Muscle of arm (tissue), 14 donors: ENCODE measurements at places on chromosomes 4 and X.

DNA sequence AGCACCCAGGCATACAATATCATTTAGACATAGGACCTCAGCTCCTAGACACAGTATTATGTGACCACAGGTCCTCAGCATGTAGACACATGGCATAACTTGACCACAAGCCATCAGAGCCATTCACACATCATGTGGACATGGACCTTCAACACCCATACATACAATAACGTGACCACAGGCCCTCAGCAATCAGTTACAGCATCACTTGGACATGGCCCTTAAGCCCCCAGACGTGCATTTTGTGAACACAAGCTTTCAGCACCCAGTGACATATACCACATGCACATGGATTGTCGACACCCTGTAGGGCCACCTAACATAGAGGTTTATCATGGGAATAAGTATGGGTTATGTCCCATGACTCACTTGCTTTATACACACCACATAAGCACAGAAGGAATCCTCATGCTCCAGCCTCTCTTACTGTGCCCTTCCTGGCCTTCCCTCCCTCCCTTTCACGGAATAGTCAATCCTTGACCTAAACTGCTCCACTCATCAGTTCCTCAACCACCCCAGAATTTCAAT lies 1.9 kb downstream of the TSPYL2 start:
- DNase-seq: no peak

DNA sequence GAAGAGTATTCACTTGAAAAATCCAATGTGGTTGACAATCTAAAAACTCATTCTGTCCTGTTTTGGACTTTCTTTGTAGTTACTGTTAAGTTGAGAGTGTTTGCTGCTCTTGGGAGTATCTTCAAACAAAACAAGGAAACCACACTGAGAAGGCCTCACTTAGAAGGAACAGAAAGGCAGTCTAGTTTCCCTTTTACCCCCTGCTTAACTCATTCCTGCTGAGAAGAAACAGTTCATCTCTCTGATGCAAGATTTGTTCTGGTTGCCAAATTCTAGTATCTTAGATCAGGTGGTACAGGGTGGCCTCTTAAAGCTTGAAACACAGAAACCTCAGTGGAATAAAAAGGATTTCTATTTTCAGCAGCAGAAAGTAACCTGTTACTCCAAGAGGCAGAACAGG lies 41.4 kb downstream of the GUCY2F start:
- no peak for DNase-seq

DNA sequence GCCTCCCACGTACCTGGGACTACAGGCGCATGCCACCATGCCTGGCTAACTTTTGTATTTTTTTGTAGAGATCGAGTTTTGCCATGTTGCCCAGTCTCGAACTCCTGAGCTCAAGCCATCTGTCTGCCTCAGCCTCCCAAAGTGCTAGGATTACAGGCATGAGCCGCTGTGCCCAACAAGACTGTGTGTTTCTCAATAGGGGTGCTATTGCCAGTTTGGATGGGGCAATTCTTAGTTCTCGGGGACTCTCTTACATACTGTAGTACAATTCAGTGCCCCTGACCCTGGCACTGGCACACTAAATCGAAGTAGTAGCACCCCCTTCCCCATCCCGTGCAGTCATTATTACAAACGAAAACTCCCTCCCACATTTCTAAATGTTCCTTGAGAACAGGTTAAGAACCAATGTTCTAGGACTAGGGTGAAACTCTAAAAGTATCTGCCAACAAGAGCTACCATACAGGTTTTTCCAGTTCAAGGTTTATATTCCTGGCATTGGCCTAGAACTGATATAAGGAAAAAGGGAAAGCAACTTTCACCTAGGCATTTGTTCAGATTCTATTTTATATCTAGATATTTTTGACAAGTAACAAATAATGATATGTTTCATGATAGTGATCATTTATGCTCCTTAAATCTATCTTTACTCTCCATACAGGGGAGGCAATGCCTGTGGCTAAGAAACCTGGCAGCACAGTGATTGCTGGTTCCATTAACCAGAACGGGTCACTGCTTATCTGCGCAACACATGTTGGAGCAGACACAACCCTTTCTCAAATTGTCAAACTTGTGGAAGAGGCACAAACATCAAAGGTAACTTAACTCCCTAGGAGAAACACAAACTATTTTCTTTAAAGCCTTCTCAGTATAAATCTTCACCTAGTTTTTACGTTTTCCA lies 50.4 kb upstream of the PGAM4 start:
- no peak for DNase-seq

- peak; percentile 65 for DNase-seq
These were observed 41.8 kb downstream of the FNIP2 start for GRCh38 chr4:158810487-158811215.

- no peak for DNase-seq
These were observed 55.2 kb downstream of the MGST2 start for GRCh38 chr4:139720806-139721205.

- no peak for DNase-seq
These were observed 33.3 kb upstream of the GPC4 start for GRCh38 chrX:133448512-133449076.

DNA sequence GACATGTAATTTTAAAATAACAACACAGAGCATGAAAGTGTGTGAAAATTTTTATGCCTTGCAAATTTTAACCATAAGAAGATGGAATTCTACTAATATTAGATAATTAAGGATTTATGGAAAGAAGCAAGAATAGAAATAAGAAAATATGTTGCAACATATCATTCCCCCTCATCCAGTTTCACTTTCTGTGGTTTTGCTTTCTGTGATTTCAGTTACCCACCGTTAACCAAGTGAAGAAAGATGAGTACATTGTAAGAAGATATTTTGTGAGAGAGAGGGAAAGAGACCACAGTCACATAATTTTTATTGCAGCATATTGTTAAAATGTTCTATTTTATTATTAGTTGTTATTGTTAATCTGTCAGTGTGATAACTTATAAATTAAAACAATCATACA lies 77.9 kb downstream of the ADAM29 start:
- no peak for DNase-seq

- DNase-seq: no peak
These were observed 128.7 kb downstream of the DCLK2 start for GRCh38 chr4:150206954-150207353.

DNA sequence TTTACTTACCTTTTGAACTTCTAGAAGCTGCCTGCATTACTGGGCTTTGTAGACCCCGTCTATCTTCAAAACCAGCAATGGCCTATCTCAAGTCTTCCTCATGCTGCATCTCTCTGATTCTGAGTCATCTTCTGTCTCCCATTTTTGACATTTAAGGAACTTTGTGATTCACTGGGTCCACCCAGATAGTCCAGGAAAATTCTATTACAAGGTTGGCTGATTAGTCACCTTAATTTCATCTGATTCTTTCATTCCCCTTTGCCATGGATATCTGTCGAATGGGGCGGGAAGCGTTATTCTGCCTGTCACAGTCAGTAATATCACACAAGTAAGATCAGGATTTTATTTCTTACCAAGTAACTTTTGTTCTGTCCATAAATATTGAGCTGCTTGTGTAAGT lies 618.0 kb downstream of the CCSER1 start:
- no peak for DNase-seq

DNA sequence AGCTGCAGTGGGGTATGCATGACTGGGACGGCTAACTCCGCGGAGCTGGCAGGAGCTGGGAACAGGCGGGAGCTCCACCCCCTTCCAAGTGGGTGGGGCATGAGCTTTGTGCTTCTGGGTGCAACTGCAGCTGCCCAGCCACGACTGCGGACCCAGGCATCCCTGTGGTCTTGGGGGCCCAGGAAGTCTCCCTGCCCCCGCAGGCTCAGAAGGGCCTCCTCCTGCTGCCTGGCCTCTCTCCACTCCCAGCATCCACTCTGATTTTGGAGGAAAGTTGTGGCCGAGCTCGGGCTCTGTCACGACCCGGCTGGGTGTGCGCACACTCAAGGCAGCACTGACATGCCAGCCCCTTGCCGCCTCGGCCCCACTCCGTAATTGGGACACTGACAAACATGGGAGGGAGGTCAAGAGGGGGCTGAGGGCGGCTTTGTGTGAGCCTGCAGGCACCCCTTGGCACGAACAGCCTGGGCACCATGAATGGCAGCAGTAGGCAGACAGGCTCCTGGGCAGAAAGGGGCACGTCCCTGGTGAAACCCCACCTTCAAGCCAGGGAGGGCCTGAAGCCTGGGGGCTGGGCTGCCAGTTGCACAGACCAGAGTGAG lies 822.6 kb downstream of the GLUD2 start:
- DNase-seq: no peak

GRCh38 chrX:37378404-37378803 lies 29.2 kb downstream of the PRRG1 start:
- no peak for DNase-seq

GRCh38 chr4:2723751-2724150 lies 32.4 kb downstream of the TNIP2 start:
- DNase-seq: no peak

DNA sequence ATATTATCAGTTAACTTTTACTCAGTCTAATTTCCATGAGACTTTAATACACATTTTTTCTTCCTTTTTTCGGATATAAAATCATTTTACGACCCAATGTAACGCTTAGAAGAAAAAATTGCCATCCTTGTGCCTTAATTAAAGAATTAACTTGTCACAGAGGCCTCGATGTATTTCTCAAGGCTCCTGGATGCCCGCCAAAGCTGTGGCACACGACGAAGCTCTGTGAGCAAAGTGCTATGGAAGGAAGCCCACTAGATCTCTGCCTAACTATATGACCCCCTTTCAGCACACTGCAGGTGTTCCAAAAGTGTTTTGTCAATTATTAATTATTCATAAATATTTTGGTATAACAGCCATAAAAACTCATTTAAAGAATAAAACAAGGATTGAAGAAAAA lies 54.4 kb downstream of the TAPT1 start:
- no peak for DNase-seq

- no peak for DNase-seq
These were observed 27.4 kb downstream of the CCNQ start for GRCh38 chrX:153571534-153571908.

DNA sequence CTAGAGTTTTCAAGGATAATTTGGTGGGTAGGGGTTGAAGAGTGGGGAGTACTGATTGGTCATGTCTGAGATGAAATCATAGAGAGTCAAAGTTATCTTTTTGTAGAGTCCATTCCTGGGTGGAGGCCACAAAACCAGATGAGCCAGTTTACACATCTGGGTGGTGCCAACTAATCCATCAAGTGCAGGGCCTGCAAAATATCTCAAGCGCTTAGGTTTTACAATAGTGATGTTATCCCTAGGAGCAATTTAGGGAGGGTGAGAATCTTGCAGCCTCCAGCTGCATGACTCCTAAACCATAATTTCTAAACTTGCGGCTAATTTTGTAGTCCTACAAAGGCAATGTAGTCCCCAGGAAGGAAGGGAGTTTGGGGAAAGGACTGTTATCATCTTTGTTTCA lies 988.3 kb upstream of the LCORL start:
- DNase-seq: no peak

DNA sequence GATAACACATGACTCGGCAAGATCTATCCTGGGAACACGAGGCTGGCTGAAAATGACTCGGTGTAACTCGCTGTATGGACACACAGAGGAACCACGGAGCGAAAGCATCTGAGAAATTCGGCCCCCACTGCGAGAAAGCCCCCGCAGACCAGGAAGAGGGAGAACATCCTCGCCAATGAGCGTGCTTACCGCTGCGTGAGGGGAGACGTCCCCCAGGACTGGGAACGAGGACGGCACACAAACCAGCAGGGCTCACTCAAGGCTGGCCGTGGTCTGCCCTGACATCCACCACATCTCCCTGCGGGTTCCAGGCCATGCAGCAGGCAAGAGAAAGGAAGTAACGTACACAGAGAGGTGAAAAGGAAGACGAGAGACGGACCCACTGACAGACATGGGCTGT lies 17.6 kb upstream of the GTPBP6 start:
- DNase-seq: no peak

DNA sequence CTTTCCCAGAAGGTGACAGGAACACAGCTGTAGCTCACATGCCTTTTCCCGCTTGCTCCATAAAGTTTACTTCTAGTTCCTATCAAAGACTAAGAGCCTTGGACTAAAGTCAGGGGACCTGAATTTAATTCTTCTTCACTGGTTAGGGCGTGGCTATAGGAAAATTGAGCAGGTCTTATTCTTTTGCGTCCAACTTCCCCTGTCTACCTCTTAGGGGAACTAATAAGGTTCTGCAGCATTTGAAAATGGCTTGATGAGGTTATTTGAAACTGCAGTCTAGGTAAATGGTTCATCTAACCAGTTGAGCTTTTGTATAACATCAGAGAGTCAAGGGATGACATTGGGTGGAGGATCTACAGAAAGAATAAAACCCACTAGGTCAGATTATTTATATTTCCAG lies 2.6 kb downstream of the ARHGAP10 start:
- DNase-seq: no peak

DNA sequence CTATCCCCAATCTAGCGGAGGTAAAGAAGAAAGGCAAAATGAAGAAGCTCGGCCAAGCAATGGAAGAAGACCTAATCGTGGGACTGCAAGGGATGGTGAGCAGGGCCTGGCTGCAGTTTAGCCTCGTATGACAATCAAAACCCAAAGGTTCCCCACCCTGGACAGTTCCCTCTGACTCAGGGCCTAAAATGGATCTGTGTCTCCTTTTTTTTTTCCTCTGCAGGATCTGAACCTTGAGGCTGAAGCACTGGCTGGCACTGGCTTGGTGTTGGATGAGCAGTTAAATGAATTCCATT lies 986 bp downstream of the HDAC6 start:
- DNase-seq: no peak

DNA sequence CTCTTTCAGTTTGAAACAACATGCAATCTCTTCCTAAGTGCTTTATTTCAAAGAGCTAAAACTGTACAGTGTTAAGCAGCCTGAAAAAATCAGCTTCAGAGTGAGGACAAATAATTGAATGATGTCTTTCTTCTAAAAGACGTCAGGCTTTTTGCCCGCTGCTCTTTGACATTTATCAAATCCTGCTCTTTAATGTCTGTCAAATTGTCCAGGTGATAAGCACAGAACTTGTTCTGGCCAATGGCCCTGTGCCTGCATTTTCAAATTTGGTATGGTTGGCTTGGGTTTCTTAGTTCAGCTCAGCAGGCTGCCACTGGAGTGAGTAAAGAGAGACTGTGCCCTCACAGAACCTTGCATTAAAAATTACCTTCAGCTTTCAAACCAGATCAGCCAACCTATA lies 712.9 kb upstream of the LCORL start:
- DNase-seq: peak; percentile 11

DNA sequence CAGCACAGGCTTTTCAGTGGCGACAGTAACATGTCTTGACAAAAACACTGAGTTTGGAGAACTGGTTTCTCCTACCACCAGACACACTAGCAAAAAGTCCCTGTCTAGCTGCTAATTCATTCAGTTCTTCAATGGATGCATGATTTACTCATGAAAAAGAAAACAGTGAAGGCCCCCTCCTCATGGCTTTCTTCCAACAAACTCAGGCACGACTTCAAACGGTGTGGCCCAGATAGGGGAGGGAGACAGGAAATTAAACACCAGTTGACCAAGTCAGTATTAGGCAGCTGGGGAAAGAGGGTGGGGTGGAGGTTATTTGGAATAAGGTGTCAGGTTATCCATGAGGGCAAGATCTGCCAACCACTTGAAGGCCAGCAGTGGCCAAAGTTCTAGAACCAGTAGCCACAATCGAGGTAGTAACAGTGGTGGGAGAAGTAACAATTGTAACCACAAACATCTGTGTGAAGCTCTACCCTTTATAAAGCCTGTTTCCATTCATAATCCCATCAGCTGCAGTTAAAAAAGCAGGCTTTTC lies 60.2 kb downstream of the SEPSECS start:
- no peak for DNase-seq
